Mesangial cell (primary cell): ENCODE measurements at places on chromosomes 5 and 9. TPM values are rescaled to one million over a fixed set of nuclear protein-coding genes. Genes with fewer than 3 reads are reported as not detected.

Gene MAMDC4
- total RNA-seq = 1.8 and 3.2 TPM in 2 replicates

Gene TAL2
- total RNA-seq = 0.13 TPM in 1 of 2 replicates, not detected in the other

Gene NR2F1
- 42.4 and 71.4 TPM in 2 replicates for total RNA-seq

Gene ABL1
- total RNA-seq = 56.5 and 64.4 TPM in 2 replicates

Gene PCSK5
- 3.3 and 7.7 TPM in 2 replicates for total RNA-seq

Gene FREM1
- under 0.01 and 1.6 TPM in 2 replicates for total RNA-seq
